ENCODE measurements at places on chromosomes 13 and 19.
A peak's percentile ranks its signal among the peaks of the same experiment; 100 is the strongest.

- no peak for DNase-seq
These were observed 12.3 kb upstream of the MCF2L start for GRCh38 chr13:112956571-112957294.

- DNase-seq = no peak
These were observed 66.7 kb downstream of the FOXO1 start for GRCh38 chr13:40599747-40600146.

- no peak for DNase-seq
These were observed 302.1 kb downstream of the PCDH17 start for GRCh38 chr13:57933606-57934005.

DNA sequence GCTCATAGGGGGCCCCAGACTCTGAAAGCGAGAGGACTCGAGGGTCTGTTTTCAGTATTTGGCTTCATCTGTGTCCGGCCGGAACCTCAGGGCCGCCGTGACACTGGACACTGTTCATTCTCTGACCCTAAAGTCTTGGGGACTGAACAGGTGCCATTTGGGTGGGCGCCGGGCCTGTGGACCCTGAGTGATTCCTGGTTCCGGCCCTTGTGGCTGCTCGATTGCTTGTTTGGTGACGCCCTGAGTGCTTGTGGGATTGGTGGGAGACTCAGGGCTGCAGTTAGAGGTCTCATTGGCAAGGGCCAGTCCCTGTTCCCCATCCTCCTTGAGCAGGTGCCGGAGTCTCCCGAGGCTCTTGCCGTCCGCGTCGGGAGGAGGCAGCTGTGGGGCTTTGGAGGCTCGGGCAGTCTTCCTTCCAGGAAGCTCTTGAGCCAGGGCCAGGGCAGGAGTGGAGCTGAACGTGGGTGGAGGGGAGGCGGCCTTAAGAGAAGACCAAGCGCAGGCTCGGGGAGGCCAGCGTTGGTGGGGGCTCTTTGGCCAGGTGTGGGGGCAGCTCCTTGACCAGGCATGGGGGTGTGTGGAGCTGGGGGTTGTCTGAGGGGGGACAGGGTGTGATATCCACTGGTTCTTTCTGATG, 4.7 kb downstream of the PTBP1 start:
- DNase-seq = no peak

DNA sequence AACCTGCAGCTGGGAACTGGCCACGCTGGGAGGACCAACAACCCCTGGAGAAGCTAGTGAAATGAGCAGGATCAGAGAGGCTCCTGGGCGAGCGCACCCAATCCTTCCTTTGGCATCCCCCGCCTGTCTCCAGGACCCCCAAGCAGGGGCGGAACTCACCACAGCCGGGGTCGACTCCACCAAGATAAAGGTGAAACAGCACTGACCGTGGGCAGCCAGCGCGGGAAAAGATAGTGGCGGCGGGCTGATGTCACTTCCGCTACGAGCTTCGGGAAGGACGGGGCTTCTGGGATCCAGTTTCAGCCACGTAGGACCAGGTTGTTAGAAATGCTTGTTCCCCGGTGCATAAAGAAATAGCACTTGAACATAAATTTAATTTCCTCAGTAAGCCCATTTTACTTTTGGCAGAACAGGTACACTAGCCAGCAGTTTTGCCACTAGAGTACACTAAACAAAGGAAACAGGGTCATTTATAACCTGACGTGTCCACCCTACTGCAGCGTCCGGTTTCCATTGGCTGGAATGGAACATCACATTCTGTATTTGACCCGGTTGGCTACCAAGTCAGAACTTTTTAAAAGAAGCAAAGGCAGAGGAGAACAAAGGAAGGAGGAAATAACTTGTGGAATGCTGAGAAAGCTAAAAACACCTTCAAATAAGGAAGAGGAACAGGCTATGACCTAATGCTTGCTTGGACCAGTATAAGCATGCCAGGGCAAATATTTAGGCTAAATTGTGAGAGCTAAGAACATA, 25.5 kb upstream of the ZNF562 start:
- no peak for DNase-seq

DNA sequence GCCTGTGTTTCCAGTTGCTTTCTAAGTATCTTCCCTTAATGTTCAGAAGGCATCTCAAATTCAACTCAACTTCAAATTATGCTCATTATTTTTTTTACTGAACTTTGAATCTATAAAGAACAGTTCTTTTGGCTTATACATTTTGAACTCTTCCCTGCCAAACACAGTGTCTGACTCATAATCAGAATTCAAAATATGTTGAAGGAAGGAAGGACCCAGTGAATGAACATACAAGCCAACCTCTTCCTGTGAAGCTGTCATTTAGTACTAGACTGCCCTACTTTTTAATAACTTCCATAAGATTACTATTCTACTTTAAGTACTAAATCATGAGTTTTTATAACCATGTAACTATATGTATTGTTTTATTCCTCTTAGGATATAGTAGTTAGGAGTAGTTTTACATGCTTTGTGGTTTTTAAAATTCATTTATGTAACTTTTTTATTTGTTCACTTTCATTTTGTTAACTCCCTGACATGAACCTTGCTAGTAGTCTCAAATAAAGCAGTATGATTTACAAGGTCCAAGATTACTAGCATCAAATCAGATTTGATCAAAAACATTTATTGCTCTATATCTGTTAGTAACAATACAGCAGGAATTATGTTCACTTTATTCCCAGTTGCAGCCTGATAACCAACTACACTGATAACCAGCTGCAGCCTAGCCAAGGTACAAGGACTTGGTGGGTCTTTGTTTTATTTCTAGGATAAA, 6.4 kb downstream of the NUDT15 start:
- no peak for DNase-seq

- no peak for DNase-seq
These were observed 5.5 kb upstream of the RLN3 start for GRCh38 chr19:14022469-14022868.

GRCh38 chr13:109586509-109587346, 199.7 kb downstream of the IRS2 start:
- DNase-seq = no peak

- DNase-seq = no peak
These were observed 89.4 kb downstream of the COL4A2 start for GRCh38 chr13:110396476-110396875.

DNA sequence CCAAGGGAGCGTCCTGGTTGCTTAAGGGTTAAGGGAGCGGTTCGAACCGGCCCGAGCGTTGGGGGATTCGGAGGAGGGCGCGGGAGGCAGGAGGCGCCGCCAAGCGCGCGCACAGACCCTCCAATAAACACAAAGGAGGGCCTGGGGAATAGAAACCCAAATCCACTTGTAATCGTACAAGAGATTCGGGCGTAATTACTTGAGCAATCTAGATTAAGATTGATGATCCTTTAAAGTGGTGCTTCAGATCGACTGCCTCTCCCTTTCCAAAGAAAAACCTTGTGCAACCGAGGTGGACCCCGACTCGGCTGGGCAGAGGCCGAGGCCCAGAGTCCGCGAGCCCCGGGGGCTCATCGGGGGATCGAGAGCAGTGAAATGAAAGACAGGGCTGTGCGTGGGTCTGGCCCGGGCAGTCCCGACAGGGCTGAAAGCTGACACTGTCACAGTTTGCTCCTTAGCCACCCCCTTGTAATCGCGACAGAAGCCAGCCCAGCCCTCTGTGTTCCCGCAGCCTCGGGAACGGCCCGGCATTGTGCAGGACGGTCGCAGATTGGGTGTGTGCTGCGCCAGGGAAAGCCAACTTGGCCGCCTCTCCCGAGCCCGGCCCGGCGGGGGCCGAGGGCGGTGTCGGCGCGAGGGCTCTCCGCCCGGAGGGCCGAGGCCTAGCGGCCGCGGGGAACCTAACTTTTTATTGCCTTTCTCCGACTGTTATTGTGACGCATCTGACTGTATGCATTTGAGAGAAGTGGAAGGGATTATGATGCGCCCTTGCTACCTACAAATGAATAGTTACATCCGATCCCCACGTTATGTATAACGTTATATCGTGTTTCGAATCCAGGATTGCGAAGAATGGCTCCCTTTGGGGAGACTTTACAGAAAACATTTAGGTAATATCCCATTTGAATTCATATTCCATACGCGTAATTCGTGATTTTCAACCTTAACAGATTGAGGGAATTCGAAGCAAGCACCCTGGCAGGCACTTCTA, 5.5 kb downstream of the MAB21L1 start:
- no peak for DNase-seq

DNA sequence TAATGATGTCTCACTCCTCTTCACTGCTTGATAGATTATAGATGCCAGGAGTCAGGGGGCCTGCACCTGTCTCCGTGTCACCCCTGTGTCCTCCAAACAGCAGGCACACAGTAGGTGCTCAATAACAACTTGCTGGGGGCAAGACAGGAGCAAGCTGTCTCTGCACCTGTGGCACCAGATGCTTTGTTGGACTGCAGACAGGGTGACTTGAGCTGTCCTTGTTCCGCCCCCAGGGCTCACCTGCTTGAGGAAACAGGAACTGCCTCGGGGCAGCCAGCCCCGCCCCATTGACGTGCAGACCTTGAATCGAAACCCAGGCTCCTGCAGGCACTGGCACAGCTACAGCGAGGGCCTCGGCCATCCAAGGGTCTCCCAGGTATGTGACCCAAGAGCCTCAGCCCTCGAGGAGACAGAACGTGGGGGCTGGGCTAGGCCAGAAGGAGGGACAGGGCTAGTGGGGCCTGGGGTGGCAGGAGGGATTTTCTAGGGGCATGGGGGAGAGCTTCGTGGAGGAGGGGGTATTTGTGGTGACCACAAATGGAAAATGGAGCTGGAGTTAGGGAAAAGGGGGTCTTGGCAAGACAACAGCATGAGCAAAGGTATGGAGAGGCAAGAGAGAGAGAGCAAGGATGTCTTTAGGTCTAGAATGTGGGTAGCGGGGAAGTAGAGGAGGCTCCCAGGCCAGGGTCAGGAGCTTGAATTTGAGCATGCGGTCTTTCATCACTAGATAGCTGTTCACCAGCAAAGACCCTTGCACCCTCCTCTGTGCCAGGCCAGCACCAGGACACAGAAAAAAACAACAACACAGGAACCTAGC, at the start of gene HSH2D:
Gene HSH2D, plus strand, starts transcription at position 287 of the 817 bp plus-strand sequence. CDS start 5,066 bp downstream, outside the sequence.
- peak; percentile 74 for DNase-seq

DNA sequence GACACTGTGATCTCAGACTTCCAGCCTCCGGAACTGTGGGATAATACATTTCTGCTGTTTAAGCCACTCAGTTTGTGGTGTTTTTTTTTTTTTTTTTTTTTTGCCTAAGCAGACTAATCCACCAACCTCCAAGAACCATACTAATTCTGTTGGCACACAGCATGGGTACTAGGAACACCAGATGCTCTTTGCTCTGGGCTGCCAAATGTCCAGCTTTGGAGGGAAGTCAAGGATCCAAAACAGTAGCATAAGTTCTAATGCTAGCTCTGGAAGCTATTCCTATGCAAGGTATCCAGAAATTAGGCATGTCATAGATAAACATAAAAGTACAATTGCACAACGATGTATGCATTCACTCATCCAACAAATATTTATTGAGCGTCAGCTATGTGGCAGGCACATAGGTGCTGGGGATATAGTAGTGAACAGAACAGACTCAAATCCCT, 64.5 kb upstream of the WDFY2 start:
- no peak for DNase-seq

DNA sequence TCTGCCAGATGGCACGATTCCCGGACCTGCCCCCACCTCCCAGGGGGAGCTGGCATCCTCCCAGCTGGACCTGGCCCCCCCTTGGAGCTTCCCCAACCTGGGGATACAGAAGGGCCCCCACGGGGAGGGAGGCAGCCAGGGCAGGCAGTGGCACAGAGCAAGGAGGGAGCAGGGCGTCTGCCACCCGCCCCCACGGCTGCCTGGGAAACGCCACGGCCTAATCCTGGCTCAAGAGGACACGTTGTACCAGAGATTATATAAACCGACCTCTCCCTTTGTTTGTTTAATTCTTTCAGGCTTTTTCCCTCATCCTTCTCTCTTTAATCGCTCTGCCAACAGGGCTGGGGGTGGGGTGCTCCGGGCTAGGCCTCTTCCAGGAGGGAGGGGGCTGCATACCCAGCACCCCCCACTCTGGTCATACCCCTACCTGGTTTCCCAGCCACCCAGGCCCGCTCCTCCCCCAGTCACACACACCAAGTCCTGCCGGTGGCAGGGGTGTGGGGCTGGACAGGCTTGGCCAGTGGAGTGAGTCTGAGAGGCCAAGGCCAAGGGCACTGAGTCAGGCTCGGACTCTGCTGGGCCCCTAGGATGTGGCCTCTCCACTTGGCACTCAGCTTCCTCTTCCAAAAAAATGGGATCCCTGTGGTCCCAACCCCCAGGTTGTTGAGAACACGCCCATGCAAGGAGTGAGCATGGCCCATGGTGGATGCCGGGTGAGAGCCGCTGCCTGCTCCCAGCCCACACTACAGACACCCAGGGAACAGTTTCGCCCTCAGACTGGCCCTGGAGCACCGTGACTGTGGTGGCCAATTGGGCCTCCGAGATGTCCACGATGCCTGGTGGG, 29.5 kb upstream of the NFIC start:
- DNase-seq = no peak

- no peak for DNase-seq
These were observed 20.4 kb upstream of the TNFSF13B start for GRCh38 chr13:108249150-108249549.

DNA sequence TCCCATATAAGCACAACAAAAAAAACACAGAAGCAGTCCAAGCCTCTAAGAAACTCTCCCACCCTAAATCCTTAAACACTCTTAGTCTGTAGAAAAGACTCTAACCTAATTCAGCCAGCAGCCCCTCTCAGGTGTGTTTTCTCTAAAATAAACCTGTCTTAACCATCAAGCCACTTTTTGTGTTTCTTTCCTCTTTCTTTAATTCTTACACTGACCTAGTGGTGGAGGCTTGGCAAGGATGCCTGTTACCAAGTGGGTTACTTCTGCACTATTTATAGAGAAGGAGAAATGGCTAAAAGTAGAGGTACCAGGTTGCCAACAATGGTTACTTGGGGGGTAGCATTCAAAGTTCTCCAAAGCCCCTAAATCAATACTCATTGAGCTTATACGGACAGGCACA, 43.7 kb downstream of the ZNF333 start:
- DNase-seq = no peak

GRCh38 chr13:77779552-77780272, 82.2 kb downstream of the SLAIN1 start:
- no peak for DNase-seq

- DNase-seq = no peak
These were observed 4.2 kb upstream of the ADPRHL1 start for GRCh38 chr13:113457510-113457909.

- DNase-seq = no peak
These were observed 33.2 kb downstream of the RASA3 start for GRCh38 chr13:114099191-114099590.

DNA sequence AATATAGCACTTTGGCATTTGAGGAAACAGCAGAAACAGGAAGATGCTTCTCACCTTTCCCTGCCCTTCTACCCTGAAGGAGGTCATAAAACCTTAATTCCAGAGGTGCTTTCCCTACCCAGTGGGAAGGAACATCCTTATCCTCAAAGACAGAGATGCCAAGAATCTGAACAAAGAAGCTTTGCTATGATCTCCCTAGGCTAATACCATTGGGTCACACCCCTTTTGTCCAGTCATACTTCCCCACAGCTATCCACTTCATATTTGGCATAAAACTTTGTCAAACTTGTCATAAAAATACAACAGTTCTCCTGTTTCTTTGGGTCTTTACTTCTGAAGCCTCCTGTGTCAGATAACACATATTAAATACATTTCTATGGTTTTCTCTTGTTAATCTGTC, 21.7 kb upstream of the RXFP2 start:
- no peak for DNase-seq
